ENCODE measurements at places on chromosomes 1 and 21.

DNA sequence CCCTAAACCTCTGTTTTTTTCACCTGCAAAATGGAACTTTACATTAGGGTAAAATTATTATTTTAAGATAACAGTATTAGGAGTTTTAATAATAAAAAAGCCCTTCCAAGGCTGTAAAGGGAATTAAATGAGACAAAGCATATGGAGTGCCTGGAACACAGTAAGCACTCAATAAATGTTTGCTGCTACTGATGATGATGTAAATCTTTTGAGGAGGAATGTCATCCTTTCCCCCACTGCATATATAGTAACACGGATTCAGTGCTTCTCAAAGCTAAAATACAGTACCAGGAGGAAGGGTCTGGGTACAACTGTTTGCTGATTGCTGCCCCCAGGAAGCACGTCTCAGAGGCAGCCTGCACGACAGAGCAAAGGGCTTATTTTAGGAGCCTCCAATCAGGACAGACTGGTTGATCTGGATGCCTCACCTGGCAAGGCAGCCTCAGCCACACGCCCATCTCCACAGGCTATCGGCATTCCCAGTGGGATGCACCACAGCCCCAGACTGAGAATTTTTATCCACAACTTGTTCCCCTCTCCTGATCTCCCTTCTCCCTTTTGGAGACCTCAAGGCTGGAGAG, 64.4 kb downstream of the GADD45A start:
- DNase-seq, result no peak

DNA sequence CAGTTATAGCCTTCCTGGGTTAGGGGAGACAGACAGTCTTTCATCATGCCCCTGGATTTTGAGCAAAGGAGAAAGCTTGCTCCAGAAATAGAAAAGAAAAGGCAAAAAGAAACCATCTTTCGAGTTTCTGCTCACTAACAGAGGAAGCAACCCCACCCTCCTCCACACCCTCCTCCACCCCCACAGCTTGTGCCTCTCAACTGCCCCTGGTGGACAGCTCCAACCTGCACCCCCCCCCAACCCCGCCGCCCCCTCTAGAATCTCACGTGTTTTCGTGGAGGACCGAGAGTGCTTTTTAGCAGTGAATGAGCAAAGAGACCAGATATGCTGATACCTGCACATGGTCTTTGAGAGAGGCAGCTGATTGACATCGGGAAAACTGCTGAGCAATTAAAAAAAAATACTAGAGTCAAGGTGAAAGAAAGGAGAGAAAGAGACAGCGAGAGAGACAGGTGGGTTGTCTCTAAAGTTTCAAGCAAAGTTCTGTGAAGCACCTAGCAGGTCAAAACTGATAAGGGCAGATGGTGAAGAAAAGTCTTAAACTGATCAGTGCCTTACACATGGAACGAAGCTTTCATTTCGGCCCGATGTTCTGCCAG, 358.3 kb downstream of the KIF26B start:
- no peak for DNase-seq

DNA sequence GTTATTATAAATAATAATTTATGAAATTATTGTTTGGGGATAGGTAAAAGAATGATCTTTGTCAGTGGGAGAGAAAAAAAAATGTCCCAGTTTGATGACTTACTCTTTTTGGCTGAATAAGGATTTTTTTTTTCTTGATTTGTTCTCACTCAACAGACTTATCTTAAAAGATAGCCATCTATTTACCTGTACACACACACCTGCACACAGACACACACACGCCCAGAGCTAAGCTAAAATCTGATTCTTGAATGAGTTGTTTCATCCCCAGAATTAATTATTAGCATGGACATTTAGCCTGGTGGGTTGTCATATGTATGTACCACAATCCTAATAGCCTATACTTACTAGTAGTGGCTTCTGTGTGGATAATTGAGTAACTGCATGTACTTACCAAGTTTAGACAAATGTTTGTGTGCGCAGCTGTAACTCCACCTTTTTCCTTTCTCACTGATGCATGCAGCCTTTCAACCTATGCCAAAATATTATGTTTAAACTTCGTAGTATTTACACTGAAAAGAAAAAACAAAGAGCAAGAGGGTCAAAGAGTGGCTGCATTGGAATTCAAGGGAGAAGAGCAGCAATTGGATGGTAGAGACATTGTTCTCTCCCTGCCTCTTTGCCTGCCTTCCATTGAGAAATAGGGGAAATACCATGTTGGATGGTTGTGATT, 174.3 kb downstream of the ADGRL2 start:
- peak; percentile 89 for DNase-seq

DNA sequence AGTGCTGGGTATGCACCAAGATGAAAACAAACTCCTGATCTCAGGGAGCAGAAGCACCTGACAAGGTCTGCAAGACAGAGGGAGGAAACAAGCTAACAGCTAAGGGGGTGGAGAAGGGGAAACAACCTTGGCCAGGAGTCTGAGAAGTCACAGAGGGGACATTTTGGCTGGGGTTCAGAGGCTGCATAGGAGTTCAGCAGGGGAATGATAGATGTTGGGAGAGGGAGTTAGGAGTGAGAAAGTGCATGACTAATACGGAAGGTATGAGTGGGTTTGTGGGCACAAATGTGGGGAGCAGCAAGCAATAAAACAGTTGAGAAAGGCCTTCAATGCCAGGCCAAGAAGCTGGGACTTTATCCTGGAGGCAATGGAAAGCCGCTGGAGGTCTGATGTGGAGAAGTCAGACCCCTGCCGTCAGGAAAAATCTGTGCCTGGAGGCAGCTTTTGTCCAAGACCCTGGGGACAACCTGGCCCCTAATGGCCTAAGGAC, 16.4 kb downstream of the EPHA2 start:
- DNase-seq, result no peak

GRCh38 chr1:195462646-195463045, 1145.6 kb downstream of the KCNT2 start:
- DNase-seq, result no peak

- DNase-seq, result no peak
These were observed 69.8 kb upstream of the SSBP3 start for GRCh38 chr1:54475946-54476516.

DNA sequence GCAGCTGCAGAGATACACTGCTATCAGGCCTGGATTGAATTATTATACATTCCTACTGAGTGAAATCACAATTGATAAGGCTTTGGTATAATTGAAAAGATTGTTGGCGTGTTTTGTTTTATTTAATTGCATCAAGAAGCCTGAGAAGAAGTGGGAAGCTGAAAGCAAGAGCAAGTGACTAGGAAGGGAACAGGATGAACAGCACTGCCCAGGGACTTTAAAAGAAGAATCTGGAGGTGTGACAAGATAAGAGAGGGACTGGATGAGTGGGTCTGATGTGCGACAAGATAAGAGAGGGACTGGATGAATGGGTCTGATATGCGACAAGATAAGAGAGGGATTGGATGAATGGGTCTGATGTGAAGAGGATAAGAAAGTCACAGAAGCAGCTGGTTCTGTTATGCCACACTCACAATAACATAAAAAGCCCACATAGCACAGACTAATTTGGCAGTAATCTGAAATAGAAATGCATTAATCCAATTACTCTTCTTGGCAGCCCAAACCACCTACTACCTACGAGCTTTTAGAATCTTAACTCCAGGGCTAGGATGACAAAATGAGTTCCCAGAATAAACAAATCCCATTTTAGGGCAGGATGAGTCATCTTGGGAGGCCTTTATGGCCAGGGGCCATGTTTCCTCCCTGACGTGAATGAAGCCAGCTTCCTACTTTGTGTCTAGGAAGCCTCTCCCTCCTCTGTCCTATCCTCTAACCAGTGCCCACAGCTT, 129.7 kb downstream of the DUSP10 start:
- DNase-seq, result no peak

DNA sequence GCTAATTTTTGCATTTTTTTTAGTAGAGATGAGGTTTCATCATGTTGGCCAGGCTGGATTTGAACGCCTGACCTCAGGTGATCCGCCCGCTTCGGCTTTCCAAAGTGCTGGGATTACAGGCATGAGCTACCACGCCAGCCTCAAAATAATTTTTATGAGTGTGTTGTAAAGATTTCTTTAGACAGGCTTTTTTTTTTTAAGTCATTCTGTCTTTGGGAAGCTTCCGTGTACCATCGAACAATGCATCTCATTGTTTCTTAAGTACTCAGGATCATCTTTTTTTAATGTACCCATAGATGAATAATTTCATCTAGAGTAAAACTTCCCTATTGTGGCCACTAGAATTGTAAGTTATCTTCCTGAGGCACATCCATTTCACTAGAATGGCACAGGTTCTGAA, 19.6 kb upstream of the SDC3 start:
- DNase-seq, result no peak

GRCh38 chr21:34886240-34887104, 162.6 kb downstream of the RUNX1 start:
- DNase-seq, result no peak

- DNase-seq, result no peak
These were observed 135.0 kb downstream of the FOXD2 start for GRCh38 chr1:47572731-47573430.

DNA sequence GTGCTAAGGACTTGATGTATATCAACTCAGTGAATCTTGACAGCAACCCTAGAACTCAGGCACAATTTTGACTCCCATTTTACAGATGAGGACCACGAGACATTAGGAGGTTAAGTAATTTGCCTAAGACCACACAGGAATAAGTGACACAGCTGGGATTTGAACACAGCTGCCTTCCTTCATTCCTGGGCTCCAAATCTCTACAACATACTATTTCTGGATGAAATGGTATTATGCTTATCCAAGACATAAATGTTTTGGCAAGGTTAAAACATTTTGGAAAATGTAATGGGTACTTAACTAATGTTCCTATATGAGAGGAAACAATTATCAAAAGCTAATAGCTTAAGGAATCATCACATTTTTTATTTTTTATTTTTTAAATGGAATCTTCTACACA, 4.8 kb downstream of the CLDN8 start:
- DNase-seq, result no peak

DNA sequence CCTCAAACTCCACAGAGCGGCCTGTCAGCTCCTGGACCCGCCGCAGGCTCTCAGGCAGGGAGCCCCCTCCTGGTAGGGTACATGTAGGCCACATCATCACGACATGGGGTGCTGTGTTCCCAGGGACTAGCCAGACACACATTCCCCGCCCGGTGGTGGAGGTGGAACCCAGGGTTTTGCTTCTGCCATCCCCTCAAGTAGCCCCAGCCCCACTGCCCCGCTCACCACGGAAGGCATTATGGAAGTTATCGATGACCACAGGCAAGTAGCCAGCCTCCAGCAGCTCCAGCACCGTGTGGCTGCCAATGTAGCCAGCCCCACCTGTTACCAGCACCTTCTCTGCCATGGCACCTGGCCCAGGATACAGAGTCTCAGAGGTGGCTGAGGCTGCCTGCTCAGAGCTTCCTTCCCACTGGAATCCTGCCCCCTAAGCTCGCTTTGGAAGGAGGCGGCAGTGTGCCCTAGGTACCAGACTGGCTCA, 1.9 kb downstream of the GALE start:
- DNase-seq, result no peak

GRCh38 chr1:105373681-105374080, 1624.0 kb downstream of the AMY1C start:
- DNase-seq, result no peak

DNA sequence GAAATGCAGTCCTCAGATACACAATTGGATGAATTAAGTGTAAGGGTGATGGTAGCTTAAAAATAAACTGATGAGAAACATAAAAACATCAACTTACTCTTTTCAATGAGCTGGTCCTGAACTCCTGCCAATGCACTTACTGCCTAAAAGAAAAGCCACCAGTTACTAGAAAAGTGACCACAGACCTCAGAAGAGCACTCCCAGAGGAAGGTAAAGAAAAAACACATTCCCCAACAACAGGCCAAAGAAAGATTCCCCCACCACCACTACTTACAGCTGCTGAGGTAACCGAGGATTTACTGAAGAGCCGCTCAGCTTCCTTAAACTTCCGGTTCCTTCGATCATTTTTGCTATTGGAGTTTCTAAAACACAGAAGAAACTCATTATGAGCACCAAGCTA, 5.4 kb downstream of the MEAF6 start:
- DNase-seq, result peak; percentile 87

DNA sequence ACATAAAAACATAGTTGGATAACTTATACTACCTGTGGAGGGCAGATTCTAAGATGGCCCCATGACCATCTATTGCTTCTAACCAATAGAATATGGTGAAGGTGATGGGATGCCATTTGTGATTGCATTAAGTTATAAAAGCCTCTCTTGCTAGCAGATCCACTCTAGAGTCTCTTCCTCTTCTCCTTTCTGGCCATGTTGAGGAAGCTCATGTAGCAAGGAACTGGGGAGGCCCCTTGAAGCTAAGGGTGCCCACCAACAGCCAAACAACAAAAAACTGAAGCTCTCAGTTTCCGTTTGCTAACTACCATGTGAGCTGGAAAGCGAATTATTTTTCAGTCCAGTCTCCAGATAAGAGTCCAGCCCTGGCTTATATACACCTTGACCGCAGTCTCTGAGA, 16.0 kb upstream of the AGO1 start:
- no peak for DNase-seq

DNA sequence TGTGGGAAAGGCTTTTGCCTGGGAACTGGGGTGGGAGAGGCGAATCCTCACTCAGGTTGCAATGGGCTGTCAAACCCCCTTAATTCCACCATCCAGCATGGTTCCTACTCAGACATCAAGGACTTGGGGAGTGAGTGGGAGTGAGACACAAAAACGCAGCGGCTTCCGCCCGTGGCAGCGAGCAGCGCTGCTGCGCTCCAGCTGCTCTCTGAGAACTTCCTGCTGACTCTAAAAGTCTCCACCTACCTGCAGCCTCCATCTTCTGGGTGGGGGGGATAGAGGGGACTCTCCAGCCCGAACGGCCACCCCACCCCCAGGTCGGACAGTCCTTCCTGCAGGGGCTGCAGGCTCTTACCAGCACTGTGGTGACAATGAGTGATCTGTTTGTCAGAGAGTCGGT, 184.4 kb downstream of the GRIK3 start:
- peak; percentile 100 for DNase-seq

DNA sequence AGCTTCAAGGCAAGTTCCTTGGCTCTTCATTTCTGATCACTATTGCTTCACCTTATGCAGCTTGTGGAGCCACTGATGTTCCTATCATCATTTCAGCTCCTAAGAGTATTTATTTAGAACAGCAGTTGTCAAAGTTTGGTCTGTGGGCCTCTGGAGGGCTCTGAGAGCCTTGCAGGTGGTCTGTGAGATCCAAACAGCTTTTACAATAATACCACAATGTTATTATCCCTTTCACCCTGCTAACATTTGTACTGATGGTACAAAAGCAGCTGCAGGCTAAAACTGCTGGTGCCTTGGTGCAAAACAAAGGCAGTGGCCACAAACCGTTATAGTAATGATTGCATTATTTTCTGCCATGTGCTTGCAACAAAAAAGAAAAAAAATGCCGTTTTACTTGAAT, 33.8 kb downstream of the PATJ start:
- no peak for DNase-seq

DNA sequence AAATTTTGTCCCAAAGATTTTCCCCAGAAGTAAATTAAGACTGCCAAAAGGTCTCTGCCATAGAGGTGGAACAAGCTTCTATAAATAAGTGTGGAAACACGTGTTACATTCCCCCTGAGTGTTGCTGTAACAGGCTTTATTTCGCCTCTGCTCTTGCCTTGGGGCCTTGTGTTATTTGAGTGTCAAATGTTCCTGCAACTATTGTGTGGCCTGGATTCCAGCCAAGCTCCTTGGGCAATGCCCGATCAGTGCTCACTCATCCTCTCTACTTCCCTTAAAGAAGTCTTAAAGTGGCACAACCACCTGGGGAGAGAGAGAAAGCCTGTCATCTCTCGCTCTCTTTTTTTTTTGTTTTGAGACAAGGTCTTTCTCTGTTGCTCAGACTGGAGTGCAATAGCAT, 156.7 kb downstream of the NR5A2 start:
- peak; percentile 64 for DNase-seq

GRCh38 chr1:109912873-109913272, 2.2 kb downstream of the CSF1 start:
- DNase-seq, result no peak

GRCh38 chr1:158067662-158068061, 74.2 kb downstream of the KIRREL1 start:
- no peak for DNase-seq

Data from NCI-H510A treated with DMSO at 0.1 percent for 48 hours (cell line).